NCI-H1436 treated with DMSO at 0.1 percent for 48 hours (cell line): ENCODE measurements at places on chromosomes 7 and 10.
A peak's percentile ranks its signal among the peaks of the same experiment; 100 is the strongest.

DNA sequence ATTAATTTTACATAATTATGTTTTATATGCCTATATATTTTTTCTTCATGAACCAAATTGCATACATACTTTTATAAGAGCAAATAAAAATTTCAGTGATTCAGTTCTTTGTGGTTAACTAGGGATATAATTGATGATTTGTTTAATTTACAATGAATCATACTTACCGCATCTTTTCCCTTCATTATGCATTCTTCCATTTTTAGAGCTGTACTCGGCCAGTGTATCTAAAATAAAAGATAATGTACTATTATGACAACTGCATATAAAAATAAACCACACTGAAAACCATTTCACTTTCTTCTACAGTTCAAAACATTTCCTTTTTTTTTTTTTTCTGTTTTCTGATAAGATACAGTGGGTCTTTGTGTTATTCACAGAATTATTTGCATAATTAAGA lies 179.9 kb downstream of the SEMA3E start:
- no peak for DNase-seq

GRCh38 chr7:14836571-14837189 lies 65.9 kb downstream of the DGKB start:
- peak; percentile 13 for DNase-seq

- DNase-seq, result no peak
Measured at GRCh38 chr10:71865561-71866041, 14.6 kb upstream of the PSAP start.

DNA sequence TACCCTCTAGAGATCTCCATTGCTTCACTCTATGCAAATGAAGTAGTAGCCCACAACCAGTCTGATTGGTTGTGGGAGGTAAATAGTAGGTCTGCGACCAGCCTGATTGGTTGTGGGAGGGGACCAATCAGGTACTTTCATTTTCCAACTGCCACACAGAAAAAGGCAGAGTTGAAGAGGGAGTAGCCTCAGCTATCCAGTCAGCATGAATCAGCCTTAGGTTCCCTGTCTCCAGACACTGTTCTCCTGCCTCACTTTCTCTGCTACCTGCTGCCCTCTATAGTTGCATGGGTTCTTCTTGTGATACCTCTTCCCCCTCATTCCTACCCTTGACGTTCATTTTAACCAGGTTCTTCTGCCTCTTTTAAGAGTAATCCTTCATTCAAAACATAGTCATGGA lies 114.5 kb upstream of the LYZL1 start:
- no peak for DNase-seq

- no peak for DNase-seq
Measured at GRCh38 chr10:73537709-73538108, 41.9 kb upstream of the PPP3CB start.

- DNase-seq, result no peak
Measured at GRCh38 chr10:89468191-89468965, 54.0 kb downstream of the IFIT5 start.

DNA sequence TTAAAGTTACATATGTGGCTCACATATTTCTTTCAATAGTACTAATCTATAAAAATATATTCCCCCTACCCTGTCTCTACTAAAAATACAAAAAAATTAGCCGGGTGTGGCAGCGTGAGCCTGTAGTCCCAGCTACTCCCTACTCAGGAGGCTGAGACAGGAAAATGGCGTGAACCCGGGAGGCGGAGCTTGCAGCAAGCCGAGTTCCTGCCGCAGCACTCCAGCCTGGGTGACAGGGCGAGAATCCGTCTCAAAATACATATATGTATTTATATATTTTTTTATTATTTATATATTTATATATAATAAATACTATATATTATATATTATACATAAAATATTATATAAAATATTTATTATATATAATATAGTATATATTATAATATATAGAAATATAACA lies 69.7 kb upstream of the GRM3 start:
- DNase-seq, result no peak

DNA sequence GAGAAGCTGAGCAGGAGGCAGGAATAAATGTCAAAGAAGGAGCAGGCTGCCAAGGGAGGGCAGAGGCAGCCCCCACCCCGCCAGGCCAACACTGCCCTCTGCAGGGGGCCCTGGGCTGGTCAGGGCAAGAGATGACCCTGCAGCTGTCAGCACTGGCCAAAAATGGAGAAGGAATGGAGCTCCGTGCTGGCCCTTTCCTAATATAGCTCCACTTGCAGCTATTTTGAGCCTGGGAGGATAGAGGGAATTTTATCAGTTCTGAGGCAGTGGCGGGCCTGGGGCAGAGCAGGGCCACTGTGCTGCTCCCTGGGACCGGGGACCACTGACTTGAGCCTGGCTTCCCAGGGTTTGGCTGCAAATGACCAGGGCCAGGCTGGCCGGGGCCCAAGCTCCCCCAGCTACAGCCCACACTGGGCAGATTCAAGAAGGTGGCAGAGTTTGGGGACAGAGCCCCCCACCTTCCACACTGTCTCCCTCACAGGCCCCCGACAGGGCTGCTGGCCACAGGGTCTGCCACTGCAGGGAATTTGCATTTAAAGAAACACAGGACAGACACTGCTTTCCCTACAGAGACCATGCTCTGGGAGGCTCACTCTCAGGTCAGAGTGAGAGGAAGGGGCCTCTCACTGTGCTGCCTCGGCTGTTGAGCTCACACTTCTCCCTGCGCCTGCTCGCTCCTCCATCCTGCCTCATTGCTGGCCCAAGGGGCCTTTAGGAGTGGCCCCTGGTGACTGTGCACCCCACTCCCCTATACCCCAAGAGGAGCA lies 16.2 kb downstream of the LDB3 start:
- no peak for DNase-seq

DNA sequence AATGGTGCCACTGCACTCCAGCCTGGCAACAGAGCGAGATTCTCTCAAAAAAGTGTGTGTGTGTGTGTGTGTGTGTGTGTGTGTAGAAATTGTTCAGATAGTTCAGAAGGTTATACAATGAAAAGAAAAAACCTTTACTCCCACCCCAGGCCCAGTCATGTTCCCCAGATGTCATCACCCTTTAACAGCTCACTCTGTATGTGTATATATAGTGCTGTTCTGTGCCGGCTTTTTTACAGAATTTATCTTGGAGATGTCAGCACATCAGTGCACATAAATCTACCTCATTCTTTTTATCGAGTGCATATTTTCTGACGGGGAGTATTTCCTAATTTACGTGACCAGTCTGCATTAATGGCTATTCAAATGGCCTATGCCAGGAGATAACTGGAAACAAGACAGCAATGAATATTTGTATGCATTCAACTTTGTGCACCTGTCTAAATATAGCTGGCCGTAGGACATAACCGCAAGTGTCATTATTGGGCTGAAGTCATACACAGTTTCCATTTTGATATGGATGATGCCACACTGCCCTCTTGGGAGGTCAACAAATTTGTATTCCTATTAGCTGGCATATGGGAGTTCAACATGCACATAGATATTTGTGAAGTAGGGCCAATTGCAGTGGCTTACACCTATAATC lies 11.7 kb downstream of the NIPSNAP2 start:
- no peak for DNase-seq

GRCh38 chr7:43594020-43594419 lies 11.1 kb downstream of the STK17A start:
- DNase-seq, result no peak

GRCh38 chr7:108660465-108660864 lies 90.8 kb downstream of the DNAJB9 start:
- DNase-seq, result no peak

DNA sequence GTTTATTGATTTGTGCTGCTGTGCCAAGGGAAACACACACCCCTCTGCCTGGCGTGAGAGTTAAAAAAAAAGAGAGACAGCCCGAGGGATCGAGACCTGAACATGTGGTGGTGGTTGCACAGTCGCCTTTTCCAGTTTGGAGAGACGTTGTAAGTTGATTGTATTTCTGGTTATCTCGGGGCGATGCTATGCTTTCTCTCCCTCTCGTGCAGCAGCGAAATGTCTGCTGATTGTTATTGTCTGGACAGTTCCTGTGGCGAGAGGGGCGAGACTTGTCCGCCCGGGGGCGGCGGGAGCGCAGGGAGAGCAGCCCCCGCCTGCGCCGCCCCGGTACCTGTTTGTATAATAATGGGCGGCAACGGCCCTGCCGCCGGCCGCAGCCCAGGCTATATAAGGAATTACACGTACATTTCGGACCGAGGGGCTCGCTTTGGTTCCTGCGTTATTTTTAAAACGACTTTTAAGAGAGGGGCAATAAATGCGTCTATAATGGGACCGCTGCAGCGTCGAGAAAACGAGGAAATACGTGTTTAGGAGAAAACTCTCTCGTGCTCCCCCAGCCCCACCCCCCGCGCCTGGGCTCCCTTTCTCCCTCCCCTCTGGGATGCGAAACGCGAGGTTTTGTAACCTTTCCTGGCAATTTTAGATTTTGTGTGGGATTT lies 1.7 kb downstream of the ZEB1 start:
- no peak for DNase-seq

DNA sequence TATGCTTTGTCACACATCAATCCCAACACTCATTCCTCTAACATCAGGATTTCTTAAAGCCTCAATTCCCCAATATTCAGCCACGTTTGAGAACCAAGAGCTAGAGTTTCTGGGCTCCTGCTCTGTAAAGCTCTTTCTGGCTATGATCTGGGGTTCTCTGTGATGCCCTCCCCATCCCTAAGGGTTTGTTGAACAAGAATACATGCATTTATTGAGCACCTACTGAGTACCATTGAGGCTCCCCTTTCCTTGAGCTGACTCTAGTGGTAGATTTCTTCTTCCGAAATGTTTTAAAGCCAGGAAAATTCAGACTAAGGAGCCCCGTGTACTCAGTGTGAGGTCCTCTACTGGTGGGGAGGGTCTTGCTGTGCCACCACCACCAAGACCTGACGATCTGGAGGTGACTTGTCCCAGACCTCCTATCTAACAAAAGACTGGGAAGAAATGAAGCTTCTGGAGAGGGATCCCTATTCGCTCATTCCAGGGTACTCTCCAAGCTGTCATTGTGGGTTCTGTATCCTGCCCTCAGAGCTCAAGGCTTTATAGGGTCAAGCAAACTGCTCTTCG lies 23.1 kb upstream of the SRGN start:
- DNase-seq, result no peak

DNA sequence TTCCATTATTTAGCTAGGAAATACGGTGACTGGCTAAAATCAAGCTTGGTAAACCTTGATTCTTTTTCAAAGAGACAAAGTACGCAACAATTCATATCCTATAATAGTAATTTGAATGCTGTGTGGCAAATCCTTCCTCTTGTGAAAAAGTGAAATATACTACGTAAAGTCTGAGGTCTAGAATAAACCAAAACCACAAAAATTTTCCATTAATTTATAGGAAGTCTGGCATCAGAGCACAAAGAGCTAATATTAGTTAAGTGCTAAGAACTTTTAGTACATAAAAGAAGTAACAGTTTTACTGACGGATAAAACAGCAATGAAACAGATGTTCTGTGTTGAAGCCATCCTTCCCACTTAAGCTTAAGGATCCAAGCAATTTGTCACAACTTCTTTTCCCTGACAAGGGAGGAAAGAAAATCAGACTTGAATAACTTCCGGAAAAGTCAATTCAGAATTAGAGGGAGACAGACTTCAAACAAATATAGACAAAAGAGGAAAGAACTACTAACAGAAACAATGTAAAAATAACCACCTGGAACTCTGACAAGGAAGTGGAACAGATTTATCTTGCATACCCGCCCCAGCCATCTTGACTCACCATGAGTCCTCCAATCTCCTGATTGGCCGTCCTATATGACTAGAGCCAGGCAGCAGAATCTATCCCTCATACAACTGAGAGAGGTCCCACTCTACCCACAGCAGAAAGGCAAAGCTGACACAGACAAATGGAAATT lies 34.6 kb downstream of the RHEB start:
- DNase-seq, result no peak

DNA sequence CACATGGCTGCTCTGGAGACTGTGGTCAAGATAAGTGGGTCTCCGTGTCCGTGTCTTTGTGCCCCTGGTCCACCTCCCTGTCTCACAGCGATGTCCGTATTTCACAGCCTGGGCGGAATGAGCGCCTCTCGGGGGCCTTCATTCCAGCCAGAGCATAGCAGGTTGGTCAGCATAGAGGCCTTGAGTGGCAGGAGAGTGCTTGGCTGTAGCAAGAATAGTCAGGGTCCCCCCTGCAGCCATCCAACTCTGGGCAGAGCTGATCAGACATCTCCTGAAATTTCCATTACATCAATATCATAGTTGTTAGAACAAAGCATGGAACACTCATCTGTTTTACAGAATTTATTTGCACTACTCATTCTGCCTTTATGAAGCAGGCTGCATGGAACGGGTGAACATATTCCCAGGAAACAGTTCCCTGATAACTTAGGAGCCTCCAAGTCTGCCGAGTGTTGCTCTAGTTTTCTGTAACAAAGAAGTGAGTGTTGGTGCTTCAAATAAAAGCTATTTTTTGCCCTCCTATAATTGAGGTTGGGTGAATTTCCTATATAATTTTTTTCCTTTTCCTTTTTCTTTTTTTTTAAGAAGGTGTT lies 255.3 kb downstream of the INHBA start:
- no peak for DNase-seq

DNA sequence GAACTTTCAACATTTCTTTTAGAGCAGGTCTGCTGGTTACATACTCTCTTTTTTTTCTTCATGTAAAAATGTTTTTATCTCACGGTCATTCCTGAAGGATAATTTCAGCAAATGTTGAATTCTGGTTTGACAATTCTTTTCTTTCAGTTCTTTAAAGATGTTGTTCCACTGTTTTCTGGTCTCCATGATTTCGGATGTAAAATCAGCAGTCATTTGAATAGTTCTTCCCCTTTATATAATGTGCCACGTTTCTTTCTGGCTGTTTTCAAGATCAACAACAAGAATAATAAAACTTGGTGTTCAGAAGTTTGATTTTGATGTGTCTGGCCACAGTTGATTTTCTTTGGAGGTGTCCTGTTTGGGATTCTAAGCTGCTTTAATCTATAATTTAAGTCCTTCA lies 14.0 kb upstream of the MRPS33 start:
- DNase-seq, result no peak

GRCh38 chr7:123075838-123076467 lies 80.5 kb upstream of the TAS2R16 start:
- no peak for DNase-seq

GRCh38 chr10:94194256-94194655 lies 168.5 kb downstream of the NOC3L start:
- DNase-seq, result no peak

DNA sequence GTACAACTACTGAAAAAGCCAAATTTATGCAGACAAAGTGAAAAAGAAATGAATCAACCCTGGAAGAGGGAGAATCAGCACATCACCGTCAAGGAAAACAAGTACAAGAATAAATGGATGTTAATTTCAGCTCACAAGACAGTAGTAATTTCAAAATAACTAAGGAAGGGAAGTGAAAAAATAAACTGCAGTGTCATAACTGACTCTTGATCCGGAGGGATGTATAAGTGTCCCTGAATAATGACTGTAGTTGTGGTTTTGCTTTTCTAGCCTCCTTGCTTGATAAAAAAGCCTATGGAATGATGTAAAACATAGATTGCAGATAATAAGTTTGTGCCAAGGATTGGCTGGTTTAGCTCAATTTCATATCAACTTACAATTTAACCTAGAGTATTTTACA lies 721.1 kb upstream of the C7orf33 start:
- no peak for DNase-seq

GRCh38 chr7:123533929-123534382 lies 439 bp downstream of the IQUB start:
- DNase-seq, result no peak
